Fibroblast of skin of left biceps (primary cell): ENCODE measurements at places on chromosomes 1 and 21.
A peak's percentile ranks its signal among the peaks of the same experiment; 100 is the strongest.

GRCh38 chr1:188489336-188490112 lies 1660.8 kb downstream of the PLA2G4A start:
- no peak for DNase-seq

GRCh38 chr1:32266921-32267591 lies 16.0 kb downstream of the LCK start:
- peak; percentile 15 for DNase-seq

GRCh38 chr1:64000021-64000420 lies 203.4 kb upstream of the UBE2U start:
- no peak for DNase-seq

GRCh38 chr1:158071138-158071537 lies 77.7 kb downstream of the KIRREL1 start:
- no peak for DNase-seq

GRCh38 chr1:197393105-197393504 lies 125.1 kb downstream of the CRB1 start:
- DNase-seq = no peak

DNA sequence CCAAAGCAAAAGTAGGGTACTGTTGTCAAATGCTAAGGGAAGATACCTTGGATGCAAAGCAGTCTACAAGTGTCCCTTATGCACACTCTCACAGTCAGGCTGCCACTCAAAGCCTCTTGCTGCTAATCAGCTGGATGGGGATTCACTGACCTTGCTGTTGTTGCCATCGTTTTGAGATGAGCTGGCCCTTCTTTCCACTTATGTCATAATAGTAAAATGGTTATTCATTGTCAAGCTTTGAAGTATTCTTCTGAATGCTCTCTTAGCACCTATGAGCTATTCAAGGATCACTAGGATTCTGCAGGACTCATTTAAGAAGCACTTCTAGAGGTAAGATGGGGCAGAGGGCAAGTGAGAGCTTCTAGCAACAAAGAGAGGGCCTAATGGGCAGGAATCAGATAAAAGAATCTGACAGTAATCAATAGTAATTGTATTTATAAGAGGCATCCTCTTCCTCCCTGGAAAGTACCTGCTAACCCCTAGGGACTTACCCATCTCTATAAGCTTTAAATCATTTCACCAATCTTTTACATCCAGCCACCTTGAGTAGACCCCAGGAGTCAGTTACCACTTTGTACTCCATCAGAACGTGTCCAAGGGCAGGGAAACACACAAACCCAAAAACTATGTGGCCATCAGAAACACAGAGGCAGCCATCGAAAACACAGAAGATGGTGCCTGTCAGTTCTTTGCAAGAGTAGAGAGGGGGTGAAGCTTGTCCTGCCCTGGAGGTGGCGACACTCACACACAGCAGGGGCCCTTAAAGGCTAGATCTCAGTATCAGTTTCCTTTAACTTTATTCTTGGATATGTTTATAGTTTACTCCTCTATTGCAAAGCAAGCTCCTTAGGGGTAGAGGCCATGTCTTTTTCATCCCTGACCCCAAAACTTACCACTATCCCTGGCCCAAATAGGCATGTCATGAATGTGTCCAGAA lies 103.7 kb upstream of the NFIA start:
- no peak for DNase-seq

- no peak for DNase-seq
Observed at GRCh38 chr1:205774198-205775014, 876 bp downstream of the RAB29 start.

DNA sequence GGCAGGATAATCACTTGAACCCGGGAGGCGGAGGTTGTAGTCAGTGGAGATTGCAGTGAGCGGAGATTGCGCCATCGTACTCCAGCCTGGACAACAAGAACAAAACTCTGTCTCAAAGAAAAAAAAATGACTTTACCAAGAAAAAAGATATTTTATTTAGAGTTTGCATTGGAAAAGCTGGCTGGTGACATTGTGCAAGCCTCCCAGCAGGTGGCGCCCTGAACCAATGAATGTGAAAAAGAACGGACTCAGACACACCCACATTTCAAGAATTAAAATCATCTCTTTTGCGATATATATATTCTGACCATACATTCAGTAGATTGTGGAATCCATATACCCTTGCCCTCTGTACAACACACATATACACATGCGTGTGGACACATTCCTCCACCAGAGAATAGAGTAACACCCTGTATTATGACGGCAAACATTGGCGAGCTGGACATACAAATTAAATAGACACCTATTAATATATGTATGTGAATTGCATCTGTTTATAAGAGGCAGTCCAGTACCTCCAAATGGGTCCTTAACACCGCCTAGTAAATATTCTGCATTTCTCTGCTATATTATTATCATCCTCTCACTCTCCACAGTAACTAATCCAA lies 39.0 kb upstream of the CADM3 start:
- peak; percentile 10 for DNase-seq

DNA sequence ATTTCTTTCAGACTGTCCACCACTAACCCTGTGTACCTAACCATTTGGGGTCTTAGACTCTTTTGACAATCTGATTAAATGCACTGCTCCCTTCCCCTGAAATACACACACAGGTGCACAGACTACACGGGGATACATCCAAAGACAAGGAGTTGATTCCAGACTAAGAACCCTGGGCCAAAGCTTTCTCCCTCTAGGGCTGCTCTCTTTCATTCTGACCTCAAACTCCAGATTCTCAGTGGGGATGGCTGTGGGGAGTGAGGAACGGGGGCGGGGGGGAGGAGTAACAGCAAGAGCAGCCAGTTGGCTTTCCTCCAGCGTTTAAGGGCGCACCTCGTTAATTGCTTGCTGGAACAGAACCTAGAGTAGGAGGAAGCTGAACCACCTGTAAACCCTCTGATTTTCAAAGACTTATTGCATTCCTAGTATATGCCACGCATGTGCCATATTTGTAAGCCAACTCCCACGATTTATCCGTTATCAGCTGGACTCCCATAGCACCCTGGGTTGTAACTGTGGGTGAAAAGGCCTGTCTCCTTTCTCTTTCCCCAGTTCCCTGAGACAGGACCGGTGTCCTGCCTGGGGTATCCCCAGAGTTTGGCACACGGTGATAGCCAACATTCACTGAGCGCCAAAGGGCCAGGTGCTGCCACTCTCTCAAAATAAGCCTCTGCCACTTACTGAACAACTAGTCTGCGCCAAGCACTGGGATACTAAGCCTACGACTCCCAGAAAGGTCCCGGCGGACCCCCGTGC lies 920 bp downstream of the MTHFR start:
- no peak for DNase-seq

DNA sequence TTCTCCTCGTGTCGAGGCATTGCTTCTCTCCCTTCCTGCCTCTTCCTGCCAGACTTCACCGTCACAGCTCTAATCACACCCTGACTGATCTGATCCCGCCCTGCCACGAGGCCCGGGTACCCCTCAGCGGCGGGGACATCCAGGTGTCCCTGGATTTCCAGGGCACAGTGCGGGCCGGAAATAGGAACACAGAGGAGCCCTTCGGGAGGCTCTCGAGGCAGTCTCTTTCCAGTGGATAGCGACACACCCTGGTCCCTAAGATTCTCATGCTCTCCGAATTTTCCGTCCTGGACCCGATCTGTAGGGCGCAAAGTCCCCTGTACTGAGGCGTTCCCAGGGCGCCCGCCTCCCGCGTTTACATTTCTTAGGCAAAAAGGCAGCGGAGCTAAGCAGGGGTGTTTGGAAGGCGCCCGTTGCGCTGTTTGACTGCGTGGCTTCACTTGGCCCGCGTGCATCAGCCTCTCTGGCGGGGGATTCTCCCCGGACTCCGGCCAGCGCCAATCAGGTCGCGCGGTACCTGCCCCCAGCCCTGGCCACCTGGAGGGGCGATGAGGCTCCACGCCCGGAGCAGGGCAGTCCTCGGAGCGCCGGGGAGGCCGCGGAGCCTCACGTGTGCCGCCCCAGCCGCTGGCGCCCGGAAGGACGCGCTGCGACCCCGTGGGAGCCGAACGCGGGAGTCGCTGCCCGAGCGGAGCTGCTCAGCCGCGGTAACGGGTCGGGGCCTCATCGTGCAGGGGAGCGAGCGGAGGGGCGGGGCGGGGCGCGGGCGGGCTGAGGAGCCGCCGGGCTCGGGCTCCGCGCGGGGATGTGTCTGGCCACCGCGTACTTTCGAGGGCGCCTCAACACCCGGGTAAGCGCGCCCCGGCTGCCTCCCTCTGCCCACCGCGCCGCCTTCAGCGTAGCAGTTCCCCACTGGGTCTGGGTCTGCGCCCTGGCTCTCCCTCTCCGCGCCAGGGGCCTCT lies at the start of gene FAM163A:
Gene FAM163A, plus strand, starts transcription at position 575 of the 962 bp plus-strand sequence. CDS start 69,807 bp downstream, outside the sequence.
- DNase-seq = no peak

DNA sequence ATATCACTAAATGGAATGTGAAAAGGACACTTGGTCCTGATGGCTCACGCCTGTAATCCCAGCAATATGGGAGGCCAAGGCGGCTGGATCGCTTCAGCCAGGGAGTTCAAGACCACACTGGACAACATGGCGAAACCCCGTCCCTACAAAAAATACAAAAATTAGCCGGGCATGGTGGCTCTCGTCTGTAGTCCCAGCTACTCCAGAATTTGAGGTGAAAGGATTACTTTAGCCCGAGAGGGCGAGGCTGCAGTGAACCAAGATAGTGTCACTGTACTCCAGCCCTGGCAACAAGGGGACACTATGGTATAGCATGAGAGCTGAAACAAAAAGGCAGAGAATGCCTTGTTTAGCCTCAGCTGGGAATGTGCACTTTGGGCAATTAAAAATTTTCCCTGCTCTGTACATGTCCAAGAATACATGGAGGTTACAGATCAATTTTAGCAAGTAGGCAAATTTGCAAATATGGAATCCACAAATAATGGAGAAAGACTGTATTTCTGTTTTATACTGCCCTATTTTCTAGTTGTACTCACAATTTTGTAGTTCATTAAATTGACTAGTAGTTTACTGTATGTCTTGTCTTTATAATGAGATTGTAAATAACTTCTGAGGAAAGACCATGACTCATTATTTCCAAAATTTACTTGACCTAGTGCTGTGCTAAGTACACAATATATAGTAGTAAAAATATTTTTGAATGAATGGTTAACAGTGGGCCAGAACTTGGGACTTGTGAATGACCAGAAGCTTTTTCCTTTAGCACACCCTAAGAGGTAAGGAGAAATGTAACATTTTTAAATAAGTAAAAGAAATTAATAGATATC lies 2.0 kb upstream of the ANGEL2 start:
- no peak for DNase-seq

DNA sequence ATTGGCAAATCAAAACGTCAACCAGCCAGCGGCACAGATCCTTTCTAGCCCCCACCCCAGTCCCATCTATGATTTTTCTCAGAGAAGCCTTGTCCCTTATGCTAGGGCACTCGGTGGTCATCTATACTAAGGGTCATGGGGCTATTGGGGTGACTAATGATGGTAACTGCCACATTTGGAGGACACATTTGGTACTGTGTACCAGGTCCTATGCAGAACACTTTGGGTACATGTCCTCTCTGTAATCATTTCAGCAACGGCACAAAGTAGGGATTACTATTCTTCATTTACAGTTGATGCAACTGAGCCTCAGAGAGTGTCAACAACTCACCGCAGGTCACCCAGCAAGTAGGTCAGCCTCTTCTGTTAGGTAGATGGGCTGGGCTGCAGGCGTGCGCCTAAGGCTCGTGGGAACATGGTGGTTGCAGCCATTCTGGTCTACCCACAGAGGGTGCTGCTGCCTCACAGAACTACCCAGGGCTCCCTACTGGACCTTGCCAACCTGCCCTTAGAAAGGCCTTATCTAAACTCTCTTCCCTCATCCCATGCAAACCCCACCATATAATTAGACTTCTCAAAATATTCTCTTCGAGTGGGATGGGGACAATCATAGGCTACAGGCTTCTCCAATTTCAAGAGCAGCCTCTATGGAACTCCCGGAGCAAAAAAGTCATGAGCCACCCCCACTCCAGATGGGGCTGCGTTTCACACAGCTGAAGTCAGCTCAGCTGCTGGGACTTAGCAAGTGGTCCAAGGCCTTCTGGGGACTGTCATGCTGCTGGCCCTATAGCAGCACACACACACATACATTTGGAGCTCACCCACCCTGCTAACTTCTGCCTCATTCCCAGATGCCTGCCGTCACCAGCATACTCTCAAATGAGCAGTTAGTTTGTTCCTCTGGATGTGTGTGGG lies 5.8 kb upstream of the SDHB start:
- DNase-seq = no peak

GRCh38 chr1:99003581-99004253 lies 944 bp downstream of the PLPPR5 start:
- DNase-seq = no peak

GRCh38 chr1:29900104-29900679 lies 663.9 kb downstream of the PTPRU start:
- no peak for DNase-seq

GRCh38 chr1:48693180-48693579 lies 83.5 kb downstream of the BEND5 start:
- no peak for DNase-seq

DNA sequence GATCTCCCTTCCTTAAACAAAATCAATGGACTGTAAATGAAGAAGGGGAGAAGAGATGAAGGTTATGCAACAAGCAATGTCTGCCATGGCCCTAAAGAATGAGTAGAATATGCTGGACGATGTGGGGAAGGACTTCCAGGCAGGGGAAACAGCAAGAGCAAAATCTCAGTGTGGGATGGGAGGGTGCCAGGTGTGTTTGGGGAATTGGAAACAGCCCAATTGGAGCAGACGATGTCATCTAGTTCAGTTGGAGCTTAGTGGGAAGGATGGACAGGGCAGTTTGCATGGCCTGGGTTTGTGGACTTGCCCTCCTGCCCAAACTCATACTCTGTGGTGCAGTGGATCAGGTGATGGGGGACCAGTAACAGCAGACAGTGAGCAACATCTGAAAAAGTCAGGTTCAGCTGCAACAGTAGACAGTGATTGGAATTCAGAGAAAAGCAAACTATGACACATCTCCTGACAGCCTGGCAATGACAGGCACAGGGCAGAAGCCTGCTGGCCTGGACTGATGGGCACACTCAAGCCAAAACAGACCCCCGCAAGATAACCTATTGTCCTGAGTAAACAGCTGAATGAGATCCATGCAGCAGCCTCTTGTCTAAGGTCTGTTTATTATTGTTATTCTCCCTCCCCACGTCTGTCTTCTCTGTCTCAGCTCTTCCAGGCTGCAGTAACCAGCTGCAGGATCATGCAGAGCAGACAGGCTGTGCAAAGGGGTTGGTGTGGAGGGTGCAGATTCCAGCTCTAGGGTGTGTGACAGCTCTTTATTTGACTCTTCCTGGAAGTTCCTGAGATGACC lies 50.5 kb upstream of the PRELP start:
- no peak for DNase-seq

GRCh38 chr1:43063394-43064219 lies 104.9 kb upstream of the SLC2A1 start:
- DNase-seq = no peak
